Stimulated activated CD4-positive, alpha-beta T cell treated with anti-CD3 and anti-CD28 coated beads, Interleukin-15, amount 100 ng/mL, for 24 hours (primary cell): ENCODE measurements at places on chromosomes 7 and 10.

DNA sequence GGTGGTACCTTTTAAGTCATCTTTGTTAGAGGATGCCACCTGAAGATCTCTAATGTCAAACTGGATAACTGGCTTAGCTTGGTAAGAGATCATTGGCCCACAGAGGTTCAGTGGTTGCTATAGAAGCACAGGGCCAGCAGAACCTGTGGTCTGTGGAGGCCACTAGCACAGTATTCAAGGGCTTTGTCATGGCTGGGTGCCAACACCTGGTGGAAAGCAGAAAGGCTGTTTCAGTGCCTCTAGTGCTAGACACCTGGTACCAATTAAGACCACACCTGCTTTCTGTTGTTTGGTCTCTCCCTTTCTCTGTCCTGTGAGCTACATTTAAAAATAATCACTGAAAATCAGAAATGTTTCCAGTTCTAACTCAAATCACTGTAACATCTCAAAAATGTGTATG, 10.0 kb upstream of the PCGF5 start:
- peak; percentile 26 for DNase-seq

DNA sequence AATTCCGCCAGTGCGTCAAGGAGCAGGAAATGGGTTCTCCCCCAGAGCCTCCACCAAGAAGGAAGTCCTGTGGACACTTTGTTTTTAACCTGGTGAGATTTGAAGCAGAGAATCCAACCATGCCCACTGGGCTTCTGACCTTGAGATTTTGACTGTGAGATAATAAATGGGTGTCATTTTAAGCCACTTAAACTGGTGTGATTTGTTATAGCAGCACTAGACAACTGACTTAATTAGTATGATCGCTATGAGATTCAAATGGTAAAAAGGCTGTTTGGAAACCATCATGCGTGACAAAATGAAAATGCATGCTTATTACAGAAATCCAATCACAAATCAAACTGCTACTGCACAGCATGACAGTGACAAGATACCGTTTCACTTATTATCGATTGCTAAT, 98.0 kb downstream of the ADAM12 start:
- DNase-seq = no peak

GRCh38 chr7:157046681-157047080, 36.2 kb upstream of the MNX1 start:
- DNase-seq = no peak

DNA sequence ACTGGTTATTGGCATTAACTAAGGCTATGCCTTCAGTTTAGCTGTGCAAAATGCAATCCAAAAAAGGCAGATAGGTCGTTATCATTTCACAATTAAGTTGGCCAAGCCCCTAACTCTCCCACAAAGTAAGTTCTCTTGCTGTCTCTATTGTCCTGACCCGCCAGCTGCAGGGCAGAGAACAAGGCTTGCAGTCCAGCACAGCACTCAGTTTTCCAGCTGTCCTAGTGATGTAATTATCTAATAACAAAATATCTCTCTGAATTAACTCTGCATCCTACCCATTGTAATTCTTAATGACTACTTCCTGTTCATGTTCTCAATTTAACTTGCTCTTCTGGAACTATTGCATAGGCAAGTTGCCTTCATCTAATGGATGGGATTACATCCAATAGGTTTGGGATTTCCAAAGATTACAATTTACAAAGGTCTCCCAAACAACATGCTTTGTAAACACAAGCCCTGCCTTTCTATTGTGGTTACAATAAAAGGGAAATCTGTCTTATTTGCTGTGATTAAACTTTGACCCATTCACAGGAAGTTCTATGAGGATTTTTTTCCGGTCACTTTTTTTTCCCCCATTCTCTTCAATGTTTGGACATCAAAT, 55.2 kb downstream of the CDK6 start:
- DNase-seq = no peak

GRCh38 chr7:138907850-138908249, 73.3 kb downstream of the KIAA1549 start:
- no peak for DNase-seq

DNA sequence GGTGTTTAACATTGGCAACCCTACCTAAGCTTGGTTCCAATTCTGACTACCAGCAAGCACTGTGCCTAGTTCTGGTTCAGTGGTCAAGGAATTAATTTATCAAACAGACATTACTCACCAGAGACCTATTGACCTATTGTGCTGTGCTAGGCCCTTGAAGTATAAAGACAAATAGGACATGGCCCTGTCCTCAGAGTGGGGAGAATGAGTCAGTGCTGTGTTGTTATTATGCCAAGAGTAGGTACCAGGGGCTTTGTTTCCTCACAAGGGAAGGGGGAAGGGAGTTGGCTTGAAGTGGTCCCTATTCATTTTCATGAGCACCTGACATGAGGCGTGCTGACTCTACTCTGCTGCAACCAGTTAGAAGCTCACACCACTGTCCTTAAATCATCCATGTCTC, 62.6 kb upstream of the PLPP4 start:
- no peak for DNase-seq

- DNase-seq = no peak
These were observed 67.2 kb downstream of the SKIDA1 start for GRCh38 chr10:21458126-21458871.

GRCh38 chr7:82414389-82414788, 29.2 kb downstream of the CACNA2D1 start:
- no peak for DNase-seq

DNA sequence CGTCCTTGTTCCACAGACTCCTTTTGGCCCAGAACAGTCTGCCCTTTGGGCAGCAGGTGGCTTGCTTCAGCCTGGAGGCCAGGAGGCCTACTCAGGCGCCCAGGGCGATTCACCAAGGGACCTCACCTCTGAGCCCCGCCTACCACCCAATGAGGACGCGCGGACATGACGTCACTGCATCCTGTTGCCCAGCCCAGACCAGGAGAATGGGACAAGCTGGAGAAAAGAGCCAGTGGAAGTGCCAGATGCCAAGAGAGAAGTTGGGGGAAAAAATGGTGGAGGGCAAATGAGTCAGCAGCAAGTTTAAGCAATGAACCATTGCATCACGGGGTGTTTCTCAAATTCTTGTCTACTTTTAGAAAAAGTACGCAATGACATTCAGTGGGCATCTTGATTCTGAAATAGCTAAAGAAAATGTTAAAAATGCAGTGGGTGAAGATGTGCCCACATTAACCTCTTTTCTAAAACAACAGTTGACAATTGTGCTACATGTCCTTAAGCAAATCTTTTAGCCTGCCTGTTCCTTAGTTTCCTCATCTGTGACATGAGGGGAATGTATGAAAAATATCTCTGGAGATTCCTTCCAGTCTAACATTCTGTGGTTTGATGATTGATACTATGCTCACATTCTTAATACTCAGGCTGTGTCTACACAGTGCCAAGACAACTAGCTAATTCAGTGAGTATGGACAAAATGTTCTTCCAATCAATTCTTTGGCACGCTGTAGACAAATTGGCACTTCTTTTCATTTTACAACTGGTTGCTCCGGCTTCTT, 23.9 kb upstream of the LEP start:
- DNase-seq = no peak
